ENCODE measurements at places on chromosomes 11 and 22. TPM values are rescaled to one million over a fixed set of nuclear protein-coding genes. Genes with fewer than 3 reads are reported as not detected.

Gene F2
- 0.47 TPM for polyA plus RNA-seq

DNA sequence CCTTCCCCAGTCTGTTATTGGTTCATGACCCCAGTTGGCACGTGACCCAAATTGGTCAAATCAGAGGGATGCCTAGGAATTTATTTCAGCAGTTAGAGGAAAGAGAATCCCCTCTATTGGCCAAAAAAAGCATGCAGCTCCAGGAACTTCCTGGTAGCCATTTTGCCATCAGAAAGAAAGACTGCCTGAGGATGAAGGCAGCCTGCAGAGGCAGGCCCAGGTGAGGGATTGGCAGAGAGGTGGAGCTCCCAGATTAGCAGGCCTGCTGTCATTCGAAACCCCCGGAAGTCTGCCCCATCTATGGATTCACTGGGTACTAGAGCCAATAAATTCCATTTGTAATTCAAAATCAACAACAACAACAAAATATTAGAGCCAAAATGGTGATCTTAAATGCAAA is 207.6 kb downstream of the CWF19L2 start:
- no peak for DNase-seq

GRCh38 chr11:76785513-76785912 is 2.4 kb downstream of the TSKU start:
- DNase-seq, result no peak

Gene TEX54
- polyA plus RNA-seq, result 40.7 TPM

DNA sequence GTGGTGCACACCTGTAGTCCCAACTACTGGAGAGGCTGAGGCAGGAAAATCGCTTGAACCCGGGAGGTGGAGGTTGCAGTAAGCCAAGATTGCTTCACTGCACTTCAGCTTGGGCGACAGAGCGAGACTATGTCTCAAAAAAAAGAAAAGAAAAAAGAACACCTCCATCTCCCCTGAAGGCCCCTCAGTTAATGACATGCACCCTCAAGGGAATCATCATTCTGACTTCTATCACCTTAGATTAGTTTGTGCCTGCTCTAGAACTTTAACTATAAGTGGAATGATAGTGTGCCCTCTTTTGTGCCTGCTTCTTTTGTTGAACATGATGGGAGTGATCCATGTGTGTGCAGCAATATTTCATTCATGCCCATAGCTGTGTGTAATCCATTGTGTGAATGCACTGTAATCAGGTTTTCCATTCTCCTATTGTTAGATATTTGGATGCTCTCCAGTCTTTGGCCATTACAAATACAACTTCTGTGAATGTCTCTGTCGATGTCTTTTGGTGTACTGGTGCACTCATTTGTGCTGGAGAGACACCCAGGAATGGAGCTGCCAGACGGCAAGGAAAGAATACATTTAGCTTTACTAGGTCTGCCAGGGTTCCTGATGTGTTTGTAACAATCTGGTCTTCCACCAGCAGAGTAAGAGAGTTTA is 883 bp upstream of the VPREB3 start:
- DNase-seq, result no peak

- DNase-seq, result no peak
Observed at GRCh38 chr22:46665151-46665695, 45.0 kb downstream of the GRAMD4 start.

DNA sequence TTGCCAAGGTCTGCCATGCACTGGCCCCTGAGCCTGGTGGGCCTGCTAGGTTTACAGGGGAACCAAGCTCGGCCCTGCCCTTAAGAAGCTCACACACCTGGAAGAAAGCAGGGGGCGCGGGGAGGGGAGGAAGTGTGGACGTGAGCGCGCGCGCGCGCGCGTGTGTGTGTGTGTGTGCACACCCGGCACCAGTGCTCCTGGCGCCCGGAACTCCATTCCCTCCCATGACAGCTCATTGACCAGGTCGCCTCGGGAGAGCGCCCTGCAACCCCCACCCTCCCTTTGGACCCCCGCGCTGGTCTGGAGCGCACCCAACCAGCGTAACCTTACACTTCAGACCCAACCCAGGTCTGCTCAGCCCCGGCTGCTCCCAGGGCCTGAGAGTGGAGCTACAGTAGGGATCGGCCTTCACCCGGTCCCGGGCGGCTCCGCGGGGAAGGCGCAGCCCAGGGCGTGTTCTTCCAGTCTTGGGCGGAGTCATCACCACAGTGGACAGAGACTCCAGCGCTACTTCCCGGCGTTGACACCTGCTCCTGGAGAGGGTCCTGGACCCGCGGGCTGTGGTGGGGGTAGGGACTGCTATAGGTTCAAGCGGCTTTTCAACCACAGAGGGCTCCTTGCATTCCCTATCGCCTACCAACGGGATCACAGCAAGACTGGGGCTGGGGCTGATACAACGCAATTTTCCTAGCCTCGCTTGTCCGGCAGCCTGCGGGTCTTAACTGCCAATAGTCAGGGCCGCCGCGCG is 1.5 kb downstream of the GALNT18 start:
- DNase-seq, result peak; percentile 73

GRCh38 chr11:95081412-95081811 is 8.2 kb upstream of the ENDOD1 start:
- peak; percentile 44 for DNase-seq

DNA sequence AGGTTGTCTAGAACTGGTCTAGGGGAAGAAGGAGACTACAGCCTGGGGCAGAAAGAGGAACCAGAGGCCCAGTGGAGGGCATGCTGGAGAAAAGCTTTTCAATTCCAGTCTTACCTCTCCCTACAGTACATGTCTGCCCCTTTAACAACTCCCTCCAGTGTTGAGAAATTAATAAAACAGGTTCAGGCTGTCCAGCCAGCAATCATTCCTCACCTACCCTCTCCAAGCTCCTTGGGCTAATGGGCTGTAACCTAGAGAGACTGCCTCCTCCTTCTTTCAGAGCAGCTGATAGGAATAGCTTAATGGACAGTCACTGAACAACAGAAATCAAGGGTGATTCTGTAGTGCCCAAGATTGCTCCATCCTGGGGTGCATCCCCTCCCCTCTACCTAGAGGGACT is 8.8 kb downstream of the SLC35F2 start:
- DNase-seq, result no peak

DNA sequence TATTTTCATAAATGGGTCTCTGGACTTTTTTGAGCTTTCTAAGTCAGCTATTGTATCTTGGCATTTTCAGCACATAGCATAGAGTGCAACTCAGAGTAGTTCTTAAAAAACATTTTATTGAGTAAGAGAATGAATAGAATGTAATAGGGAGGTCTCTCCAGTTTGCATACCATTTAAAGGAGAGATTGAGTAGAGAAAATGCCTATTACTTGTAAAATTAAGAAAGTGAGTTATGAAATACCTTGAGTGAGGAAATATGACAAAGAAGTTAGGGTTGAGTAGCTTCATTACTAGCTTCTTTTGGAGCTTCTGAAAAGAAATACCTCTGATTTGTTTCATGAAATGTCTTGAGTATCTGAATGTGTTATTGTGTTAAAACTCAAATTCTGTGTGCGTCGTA is 140.0 kb downstream of the AASDHPPT start:
- no peak for DNase-seq

GRCh38 chr11:10305964-10306918 is 1.4 kb downstream of the ADM start:
- DNase-seq, result no peak

Gene SERPINH1
- polyA plus RNA-seq, result 92.2 TPM

GRCh38 chr11:24949406-24949805 is 452.6 kb downstream of the LUZP2 start:
- no peak for DNase-seq

Gene IL18BP
- 11.7 TPM for polyA plus RNA-seq

Gene KREMEN1
- 42.5 TPM for polyA plus RNA-seq

DNA sequence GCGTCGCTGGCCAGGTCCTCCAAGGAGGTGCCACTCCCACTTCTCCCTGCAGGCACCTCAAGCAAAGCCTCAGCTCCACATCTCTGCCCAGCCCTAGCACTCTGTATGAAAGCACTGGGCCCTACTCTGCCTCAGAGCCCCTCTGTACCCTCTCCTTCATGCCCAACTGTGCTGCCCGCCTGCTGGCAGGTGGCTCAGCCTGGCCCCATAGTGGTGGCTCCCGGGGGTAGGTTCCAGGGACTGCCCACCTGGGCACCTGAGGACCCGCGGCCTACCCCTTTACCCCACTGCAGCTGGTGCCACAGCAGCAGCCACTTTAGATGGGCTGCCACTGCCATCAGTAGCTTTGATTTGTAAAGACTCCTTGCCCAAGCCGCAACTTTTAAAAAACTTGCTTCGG is 1672.8 kb downstream of the LRRC4C start:
- no peak for DNase-seq

Gene ST13
- polyA plus RNA-seq, result 345 TPM

DNA sequence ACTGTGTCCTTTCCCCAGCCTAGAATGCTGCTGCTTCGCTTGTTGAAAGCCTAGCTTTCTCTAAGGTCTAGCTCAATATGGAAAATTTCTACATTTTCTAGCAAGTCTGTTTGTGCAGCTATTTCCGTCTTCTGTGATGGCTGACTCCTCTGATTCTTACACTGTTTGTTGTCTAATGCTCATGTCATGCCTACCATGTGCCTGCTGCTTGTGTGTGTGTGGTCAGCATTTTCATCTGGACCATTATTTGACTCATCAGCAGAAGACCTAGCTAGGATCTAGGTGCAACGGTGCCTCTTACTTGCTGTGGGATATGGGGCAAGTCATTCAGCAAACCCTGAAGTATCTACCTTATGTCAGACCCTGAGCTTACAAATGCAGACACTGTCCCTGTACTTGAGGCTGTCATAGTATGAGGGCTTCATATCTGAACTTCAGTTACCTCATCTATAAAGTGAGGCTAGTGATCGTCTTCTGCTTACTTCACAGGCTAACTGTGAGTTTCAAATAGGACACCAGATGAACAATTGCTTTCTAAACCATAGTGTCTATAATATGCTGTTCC is 86.5 kb upstream of the MYO18B start:
- no peak for DNase-seq

Gene UVRAG
- polyA plus RNA-seq, result 10.8 TPM

DNA sequence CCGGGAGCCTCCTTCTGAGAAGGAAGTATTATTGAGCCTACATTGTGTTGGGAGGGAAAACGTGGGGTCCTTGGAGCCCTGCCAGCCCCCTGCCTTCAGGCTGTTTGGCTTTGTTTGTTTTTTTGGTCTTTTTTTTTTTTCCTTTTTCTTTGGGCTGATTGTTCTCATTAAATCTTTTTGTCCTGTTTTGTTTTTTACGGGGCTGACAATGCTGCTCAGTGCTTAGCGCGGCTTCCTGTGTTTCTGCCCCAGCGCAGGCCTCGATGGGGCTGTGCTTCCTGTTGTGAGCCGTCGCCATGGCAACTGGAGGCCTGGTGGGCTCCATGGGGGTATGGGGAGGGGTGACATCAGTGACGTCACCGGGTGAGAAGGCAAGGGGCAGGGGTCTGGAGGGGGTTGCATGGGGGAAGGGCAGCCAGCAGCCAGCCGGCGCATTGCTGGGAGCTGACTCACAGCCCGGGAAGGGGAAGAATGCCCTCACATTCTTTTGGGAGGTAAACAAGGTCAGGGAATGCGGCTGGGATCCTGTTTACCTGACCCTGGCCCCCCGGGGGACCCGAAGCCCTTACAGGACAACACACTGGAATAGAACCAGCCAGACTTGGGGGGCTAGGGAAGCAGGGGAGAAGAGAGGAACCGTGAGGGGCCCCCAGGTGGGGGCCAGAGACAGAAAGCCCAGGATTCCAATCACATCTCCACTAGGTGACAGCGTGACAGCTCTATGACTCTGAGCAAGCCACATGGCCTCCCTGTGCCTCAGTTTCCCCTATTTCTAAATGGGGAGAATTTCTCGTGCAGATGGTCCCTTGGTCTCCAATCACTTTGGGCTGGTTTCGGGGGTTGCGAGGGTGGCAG is 22.2 kb upstream of the CBX7 start:
- DNase-seq, result peak; percentile 75

DNA sequence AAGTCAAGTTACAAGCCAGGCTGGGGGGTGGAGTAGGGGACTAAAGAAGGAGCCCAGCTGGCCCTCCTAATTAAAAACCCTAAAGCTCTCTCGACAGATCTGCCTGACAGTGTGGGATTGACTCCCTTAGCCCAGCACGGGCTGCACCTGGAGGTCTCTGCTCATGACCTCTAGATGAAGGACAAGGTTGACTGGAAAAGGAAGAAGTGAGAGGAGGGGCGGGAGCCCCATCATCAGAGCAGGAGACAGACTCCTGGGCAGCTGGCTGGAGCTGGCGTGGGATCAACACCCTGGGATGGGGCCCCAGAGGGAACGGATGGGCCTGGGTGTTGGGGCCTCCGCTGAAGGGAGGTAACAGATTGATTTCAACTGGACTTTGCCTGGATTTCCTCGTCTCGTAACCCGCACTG is 46.1 kb downstream of the RPUSD4 start:
- DNase-seq, result no peak

GRCh38 chr11:10758957-10759356 is 7.9 kb downstream of the CTR9 start:
- DNase-seq, result no peak

DNA sequence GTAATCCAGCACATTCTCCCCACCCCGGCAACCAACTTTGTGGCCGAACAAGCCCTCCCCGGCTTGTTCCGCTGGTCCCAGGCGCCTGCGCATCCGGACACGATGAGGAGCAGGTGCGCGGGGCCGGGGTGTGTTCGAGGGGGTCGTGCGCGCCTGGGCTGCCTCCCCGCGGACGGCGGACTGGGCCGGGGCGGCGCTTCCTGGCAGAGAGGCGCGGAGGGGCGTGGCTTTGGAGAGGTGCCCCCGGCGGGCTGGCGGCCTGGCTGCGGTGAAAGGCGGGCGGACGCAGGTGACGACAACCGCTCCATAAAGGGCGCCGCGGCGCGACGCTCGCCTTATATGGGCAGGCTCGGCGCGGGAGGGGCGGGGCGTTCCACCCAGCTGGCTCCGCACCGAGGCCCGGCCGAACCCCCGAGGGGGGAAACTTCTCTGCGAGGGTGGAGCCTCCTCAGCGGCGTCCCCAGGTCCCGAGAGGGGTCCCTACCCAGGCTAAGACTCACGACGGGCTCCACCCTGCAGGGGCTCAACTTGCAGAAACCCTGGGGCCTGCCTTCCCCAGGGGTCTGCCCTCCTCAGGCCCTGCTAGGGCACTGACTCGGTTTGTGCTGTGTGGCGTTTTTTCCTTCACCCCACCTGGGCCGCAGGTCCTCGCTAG is 26.4 kb downstream of the TXN2 start:
- peak; percentile 94 for DNase-seq

DNA sequence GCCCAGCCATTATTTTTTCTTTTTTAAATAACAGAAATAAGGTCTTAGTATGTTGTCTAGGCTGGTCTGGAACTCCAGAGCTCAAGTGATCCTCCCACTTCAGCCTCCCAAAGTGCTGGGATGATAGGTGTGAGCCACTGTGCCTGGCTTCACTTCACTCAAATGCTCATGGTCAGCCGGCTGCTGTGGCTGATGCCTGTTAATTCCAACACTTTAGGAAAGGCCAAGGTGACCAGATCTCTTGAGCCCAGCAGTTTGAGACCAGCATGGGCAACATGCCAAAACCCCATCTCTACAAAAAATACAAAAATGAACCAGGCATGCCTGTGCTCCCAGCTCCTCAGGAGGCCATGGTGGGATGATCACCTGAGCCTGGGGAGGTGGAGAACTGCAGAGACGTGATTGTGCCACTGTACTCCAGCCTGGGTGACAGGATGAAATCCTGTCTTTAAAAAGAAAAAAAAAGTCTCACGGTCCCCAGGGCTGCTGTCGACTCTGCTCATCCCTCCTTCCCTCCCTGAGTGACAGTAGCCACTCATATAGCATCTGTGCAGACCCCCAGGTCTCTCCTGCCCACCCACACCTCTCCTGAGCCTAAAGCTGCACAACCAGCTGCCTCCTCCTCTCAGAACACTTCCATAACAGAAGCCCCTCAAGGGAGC is 3.6 kb downstream of the YDJC start:
- no peak for DNase-seq

- no peak for DNase-seq
Observed at GRCh38 chr11:71395263-71395560, 53.0 kb downstream of the DHCR7 start.

GRCh38 chr11:123578778-123579481 is 75.5 kb downstream of the SCN3B start:
- DNase-seq, result no peak

Gene SYT12
- polyA plus RNA-seq, result 3.7 TPM

All from testis (tissue), 5 donors.